ENCODE measurements at places on chromosomes 5 and 9. TPM values are rescaled to one million over a fixed set of nuclear protein-coding genes. Genes with fewer than 3 reads are reported as not detected.

- no peak for DNase-seq
Measured at GRCh38 chr9:99001892-99002291, 58.2 kb downstream of the COL15A1 start.

GRCh38 chr5:158797498-158797845 is 302.2 kb downstream of the EBF1 start:
- DNase-seq: no peak

Gene OR1Q1
- not detected for total RNA-seq

DNA sequence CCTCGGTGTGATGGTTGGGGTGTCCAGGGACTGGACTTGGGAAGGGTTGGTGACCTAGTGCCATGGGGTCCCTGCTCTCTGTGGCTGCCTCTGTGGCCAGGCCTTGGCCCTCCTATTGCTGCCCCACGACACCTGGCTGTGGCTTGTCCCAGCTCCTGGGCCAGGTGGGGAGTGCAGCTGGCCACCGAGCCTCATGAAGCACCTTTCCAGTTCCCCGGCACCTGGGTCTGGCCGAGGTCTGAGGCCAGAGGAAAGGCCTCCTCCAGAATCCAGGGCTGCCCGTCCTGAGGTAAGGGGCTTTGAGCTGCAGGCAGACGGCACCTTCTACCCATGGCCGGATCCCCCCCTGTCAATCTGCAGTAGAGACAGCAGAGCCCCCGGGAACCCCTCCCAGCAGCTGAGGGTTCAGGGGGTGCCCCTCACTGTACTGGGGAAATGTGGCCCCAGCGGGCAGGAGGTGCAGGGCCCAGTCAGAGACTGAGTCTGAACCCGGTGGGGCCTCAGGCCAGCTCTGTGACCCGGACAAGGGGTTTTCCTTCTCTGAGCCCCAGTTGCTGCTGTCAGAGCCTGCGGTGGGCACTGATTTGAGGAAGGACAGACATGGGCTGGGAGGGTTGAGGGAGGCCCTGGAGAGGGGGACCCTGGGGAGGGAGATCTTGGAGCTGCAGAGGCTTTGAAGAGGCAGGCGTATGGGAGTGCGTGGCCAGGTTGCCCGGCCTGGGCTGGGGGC is 54.5 kb downstream of the RXRA start:
- DNase-seq: no peak

Gene SLC36A3
- not detected for total RNA-seq

DNA sequence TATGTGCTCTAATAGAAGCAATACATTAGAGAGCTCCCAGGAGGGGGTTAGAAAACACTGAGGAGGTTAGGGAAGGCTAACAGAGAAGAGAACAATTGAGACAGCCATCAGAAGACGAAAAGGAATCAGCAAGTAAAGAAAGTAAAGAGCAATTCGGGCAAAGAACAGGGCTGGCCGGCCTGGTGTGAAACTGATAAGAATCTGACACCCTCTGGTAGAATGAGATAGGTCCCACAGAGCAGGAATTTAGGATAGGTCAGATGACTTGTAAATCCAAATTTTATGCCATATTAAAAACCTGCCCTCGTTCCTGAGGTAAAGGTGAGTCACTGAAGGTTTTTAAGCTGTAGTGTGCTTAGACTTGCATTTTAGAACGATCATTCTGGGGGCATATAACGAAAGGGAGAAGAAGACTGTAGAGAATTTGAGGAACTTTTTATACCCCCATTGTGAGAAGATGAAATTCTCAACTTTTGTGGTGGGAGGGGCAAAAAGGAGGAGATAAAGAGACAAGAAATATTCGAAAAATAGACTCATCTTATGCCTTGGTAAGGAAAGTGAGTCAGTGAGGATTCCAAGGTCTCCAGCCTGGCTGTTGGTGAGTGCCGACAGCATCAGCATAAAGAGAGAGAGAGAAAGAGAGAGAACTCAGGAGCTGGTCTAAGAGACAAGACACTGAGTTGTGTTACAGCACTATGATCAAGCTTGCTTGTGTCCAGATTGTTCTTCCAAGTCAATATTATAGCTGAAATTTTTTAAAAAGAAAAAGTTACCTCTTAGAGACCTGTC is 51.3 kb downstream of the TMEM167A start:
- no peak for DNase-seq

Gene SOWAHA
- total RNA-seq: not detected

DNA sequence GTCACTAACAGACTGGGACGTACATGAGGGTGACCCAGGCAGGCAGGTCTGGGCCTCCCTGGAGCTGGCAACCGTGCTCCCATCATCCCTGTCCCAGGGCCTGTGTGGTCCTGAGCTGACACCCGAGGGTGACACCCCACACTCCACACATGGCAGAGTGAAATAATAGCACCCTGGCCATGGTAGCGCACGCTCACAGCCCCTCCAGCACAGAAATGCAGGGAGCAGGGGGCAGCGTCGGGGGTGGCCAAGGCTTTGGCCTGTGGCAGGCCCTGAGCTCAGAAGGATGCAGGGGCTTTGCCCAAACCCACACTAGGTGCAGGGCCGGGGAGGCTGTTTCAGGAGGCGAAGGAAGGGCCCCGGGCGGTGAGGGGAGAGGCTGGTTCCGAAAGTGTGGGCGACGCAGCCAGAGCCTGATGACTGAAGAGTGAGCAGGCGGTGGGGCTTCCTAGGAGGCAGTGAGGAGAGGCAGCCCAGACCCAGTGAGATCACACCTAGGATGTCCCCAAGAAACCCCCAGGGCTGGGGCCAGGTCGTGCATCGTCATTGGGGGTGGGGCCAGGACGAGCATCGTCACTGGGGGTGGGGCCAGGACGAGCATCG is 12.9 kb downstream of the OR2V2 start:
- no peak for DNase-seq

DNA sequence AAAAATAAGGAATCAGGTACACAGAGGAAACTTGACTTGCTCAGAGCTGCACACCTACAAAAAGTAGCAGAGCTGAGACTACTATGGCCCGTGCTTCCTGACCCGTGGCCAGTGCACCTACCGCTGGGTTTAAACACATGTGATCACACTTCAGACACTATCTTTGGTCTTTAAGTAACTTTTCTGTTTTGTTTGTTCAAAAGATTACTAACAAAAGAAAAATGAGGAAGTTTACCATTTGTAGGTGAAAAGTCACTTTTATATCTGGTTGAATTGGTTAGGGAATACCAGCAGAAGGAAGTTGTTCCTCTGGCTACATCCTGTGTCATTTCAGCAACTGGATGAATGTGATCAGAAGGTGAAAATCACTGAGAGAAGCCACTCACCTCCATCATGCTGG is 6.5 kb upstream of the SYK start:
- DNase-seq: no peak

Gene ZNF454
- not detected for total RNA-seq

DNA sequence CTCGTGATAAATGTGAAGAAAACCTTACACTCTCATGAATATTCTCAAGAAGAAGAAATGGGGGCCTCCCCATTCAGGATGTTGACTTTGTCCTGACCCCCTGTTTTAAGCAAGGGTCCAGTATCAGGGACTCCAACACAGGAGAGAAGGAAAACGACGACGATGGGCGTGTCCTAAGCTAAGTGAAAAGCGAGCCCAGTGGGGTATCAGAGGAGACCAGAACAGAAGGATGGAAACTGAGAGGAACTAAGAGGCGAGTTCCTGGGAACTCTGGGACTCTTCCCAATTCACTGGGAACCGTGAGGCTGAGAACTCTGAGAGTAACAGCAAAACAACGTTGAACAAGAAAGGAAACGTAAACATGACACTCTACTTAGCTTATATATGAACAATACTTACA is 14.6 kb downstream of the RETREG1 start:
- no peak for DNase-seq

DNA sequence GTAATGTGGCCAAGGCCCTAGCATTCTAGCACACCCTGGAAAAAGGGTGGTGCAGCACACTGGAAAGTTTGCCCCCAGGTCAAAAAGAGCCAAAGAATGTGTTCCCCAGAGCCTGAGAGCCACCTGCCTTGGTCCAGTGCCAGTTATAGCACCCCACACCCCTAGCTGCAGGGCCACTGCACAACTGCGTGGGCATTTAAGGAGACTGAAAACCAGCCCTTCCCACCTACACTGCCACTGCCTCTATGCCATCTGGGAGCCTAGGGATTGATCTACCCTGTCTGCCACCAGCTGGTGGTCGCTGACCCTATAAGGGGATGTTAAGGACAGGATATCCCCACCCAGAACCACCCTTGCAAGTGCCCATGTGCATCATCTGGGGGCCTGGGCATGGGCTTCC is 38.2 kb upstream of the PTPRD start:
- no peak for DNase-seq

DNA sequence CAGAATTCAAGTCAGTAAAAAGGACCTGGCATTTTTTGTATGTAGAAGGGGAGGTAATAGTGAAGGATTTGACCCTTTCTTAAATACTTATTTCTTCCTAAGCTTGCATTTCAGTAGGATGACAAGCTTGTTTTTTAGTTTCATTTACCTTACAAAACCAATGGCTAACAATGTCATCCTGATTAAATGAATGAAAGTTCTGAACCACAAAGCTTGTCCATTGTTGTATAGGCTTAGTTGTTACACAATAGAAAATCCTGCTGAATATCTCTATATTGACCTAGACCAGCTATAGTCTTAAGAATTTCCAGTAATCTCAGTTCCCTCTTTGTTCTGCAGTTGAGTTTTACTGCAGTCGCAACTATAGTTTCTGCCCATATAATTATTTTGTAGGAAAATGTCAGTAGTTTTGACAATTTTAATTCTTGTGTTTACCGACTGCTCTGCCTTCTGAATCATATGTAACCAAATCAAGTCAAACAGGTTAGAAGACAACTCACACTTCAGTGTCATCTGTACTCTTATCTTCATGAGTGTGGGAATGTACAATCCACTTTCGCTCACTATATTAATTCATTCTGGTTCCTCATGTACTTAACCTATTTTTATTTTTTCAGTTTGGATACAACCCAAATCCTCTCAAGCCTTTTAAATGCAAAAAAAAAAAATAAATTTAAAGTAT is 195.7 kb downstream of the CD180 start:
- DNase-seq: no peak

GRCh38 chr5:10946050-10946449 is 185.0 kb upstream of the DAP start:
- DNase-seq: no peak

GRCh38 chr9:137027369-137028262 is at the start of gene ABCA2:
Gene ABCA2 (minus strand): TSS chr9:137028237. CDS start chr9:137028140, 97 bp downstream.
- DNase-seq: no peak

- no peak for DNase-seq
Measured at GRCh38 chr5:116234681-116235080, 149.9 kb downstream of the COMMD10 start.

Gene GDNF
- 0.40 TPM for total RNA-seq

- peak; percentile 79 for DNase-seq
Measured at GRCh38 chr5:141641634-141642267, 5.0 kb downstream of the RELL2 start.

- no peak for DNase-seq
Measured at GRCh38 chr5:176727983-176728675, 80.8 kb downstream of the TSPAN17 start.

DNA sequence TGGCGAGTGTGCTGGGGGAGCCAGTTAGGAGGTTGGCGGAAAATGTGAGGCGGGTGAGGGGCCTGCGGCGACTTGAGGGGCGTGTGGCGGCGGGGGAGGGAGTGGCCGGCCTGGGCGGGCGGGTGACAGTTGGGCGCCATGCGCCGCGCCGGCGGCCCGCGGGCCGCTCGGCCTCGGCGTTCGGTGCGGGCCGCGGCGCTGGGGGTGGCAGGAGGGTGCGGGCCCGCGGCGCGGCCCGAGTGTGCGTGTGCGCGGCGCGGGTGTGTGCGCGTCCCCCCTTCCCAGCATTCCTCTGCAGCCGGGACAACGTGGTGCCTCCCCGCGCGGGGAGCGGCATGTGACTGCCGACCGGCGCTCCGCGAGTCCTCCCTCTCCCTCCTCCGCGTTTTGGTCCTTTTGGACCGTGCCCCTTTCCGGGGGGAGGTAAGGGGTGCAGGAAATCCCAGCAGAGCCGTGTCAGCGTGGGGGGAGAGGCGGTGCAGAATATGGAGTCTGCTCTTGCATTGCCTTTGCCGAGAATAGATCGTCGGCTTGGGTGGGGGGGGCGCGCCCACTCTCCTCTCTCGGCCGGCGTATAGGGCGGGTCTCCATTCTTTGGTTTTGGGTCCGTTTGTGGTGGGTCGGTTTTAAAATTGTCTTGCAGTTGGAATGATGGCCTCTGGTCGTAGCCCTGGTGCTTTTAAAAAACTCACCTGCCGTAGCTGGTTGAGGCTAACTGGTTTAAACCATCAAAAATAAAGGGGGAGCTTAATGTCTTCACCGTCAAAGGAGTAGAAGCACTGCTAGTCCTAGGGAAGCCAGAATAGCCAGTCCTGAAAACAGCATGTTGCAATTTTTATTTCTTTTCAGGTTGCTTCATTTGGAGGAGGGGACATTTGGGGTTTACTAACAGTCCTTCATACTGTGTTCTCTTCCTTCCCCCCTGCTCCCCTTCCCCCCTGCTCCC is 2.0 kb downstream of the LARP1 start:
- peak; percentile 51 for DNase-seq

Gene GABRP
- 0.06 TPM for total RNA-seq

DNA sequence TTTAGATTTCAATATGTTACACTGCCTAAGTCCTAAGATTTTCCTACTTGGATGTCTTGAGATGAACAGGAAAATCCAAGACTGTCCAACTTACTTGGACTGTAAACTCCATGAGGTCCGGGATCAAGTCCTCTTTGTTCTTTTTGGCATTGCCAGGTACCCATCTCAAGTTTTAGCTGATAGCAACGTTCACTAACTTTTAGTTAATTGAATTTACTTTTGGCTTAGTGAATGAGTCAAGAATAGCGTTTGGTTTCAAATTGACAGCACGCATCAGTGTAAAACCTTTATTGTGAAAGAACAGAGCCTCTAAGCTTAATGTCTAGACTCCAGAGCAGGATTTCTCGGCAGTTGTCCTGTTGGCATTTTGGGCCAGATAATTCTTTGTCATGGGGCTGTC is 37.2 kb downstream of the ALDH1A1 start:
- DNase-seq: no peak
